ENCODE measurements at places on chromosomes 3 and 15. TPM values are rescaled to one million over a fixed set of nuclear protein-coding genes. Genes with fewer than 3 reads are reported as not detected.

- no peaks in the 10 kb centered on the region for H3K36me3 ChIP-seq
- H3K4me3 ChIP-seq = no peak overlapping the region
- H3K4me1 ChIP-seq = no peaks in the 10 kb centered on the region
- no peaks in the 10 kb centered on the region for H3K27me3 ChIP-seq
These were observed 327.9 kb downstream of the SQOR start for GRCh38 chr15:45962733-45963132.

- peaks cover 3% of the 10 kb centered on the region for H3K4me1 ChIP-seq
- DNase-seq = no peak
- H3K4me3 ChIP-seq = no peak overlapping the region
- no peak overlapping the region for H3K27ac ChIP-seq
- no peaks in the 10 kb centered on the region for H3K36me3 ChIP-seq
- no peaks in the 10 kb centered on the region for H3K27me3 ChIP-seq
These were observed 3.2 kb upstream of the PLXND1 start for GRCh38 chr3:129609591-129610182.

- H3K36me3 ChIP-seq = no peaks in the 10 kb centered on the region
- no peak overlapping the region for H3K4me3 ChIP-seq
- H3K27me3 ChIP-seq = no peaks in the 10 kb centered on the region
- no peaks in the 10 kb centered on the region for H3K4me1 ChIP-seq
These were observed 63.9 kb upstream of the GATA2 start for GRCh38 chr3:128556907-128557306.

GRCh38 chr3:76646921-76647562 is 392.9 kb upstream of the ROBO2 start:
- no peaks in the 10 kb centered on the region for H3K27me3 ChIP-seq
- H3K27ac ChIP-seq = no peak overlapping the region
- no peak overlapping the region for H3K4me3 ChIP-seq
- no peaks in the 10 kb centered on the region for H3K36me3 ChIP-seq
- no peaks in the 10 kb centered on the region for H3K4me1 ChIP-seq

DNA sequence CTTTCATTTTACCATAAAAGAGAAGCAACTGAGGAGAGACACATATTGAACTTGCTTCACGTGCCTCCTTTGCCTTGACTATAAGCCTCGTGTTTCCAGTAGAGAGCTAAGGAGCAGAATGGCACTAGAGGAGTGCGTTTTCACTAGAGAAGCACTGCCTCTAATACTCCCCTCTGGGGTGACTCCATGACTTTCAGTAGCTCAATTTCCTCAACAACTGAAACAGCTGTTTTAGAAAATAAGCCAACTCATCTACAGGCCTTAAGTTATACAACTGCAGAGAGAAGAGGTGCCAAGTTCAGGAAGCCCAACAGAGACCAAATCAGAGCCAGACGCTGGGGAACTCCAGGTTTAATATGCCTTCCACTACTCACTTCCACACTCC is 1.9 kb downstream of the UBP1 start:
- H3K27ac ChIP-seq = peak overlapping the region; percentile 78
- peak; percentile 67 for DNase-seq
- peak overlapping the region; percentile 94 for H3K4me3 ChIP-seq
- H3K27me3 ChIP-seq = no peaks in the 10 kb centered on the region
- no peaks in the 10 kb centered on the region for H3K36me3 ChIP-seq

GRCh38 chr15:64746921-64747320 is 28.5 kb downstream of the RBPMS2 start:
- DNase-seq = no peak
- H3K27ac ChIP-seq = no peak overlapping the region
- H3K4me1 ChIP-seq = no peaks in the 10 kb centered on the region
- H3K4me3 ChIP-seq = no peak overlapping the region
- H3K27me3 ChIP-seq = no peaks in the 10 kb centered on the region

DNA sequence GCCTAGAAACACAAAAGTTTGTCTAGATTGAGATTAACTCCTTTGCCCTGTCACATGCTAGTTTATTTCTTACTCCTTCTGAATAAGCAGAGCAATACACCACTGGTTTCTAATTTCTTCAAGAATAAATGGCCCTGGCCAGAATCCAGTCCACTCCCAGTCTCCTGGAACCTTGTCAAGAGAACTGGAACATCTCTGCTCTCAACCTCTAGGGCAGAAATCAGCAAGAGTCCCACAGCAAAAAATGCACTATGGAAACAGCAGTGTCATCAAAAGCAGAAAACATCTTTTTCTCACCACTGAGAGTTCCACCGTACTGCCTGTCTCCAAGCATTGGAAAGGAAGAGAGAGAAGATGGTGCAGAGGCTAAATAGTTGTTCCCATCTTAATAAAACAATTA is 35.9 kb upstream of the PPP2R3A start:
- no peak for DNase-seq
- H3K4me1 ChIP-seq = no peaks in the 10 kb centered on the region
- no peak overlapping the region for H3K4me3 ChIP-seq
- no peaks in the 10 kb centered on the region for H3K27me3 ChIP-seq
- no peaks in the 10 kb centered on the region for H3K36me3 ChIP-seq

DNA sequence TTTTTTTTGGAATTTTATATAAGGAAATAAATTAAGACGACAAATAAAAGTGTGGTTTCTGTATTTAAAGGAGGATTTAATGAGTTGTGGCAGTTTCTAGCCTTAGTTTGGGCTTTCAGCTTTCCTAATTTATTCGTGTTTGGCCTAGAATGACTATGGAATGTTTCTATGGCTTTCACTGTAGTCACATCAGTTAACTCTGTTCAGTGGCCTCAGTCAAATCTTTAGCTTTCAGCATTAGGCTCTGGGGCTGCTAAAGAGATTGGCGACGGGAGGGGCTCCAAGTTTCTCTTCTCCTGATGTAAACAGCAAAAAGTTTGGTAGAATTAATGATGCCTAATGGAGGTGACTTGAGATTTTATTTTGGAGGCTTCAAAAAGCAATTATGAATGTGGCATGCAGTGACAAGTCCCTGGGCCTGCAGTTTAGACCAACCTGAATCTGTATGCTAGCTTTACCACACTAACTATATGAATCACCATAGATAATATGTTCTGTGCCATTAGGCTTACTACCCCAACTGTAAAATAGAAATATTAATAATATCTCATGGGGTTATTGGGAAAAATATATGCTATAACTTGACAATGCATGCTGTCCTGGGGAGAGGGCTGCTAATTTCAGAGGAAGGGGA is 47.1 kb upstream of the ADGRG7 start:
- no peak overlapping the region for H3K27ac ChIP-seq
- H3K4me1 ChIP-seq = no peaks in the 10 kb centered on the region
- no peak for DNase-seq

- no peaks in the 10 kb centered on the region for H3K27me3 ChIP-seq
- no peak overlapping the region for H3K4me3 ChIP-seq
- no peaks in the 10 kb centered on the region for H3K36me3 ChIP-seq
- DNase-seq = no peak
- no peaks in the 10 kb centered on the region for H3K4me1 ChIP-seq
- H3K27ac ChIP-seq = no peak overlapping the region
These were observed 90.2 kb upstream of the ABHD17C start for GRCh38 chr15:80604583-80605575.

GRCh38 chr15:99504071-99504822 is 61.5 kb upstream of the MEF2A start:
- H3K27me3 ChIP-seq = no peaks in the 10 kb centered on the region
- H3K36me3 ChIP-seq = no peaks in the 10 kb centered on the region
- H3K27ac ChIP-seq = peak overlapping the region; percentile 98
- peaks cover 73% of the 10 kb centered on the region for H3K4me1 ChIP-seq
- H3K4me3 ChIP-seq = peak overlapping the region; percentile 29

DNA sequence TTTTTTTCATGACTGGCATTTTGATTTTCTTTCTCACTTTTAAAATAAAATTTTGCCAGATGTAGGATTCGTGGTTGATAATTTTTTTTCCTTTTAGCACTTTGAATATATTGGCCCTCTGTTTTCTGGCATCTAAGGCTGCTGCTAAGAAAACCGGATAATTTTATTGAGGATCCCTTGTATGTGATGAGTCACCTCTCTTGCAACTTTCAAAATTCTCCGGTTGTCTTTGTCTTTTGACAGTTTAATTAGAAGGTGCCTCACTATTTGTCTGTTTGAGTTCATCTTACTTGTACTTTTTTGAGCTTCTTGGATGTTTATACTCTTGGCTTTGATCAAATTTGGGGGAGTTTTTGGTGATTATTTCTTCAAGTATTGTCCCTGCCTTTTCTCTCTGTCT is 349.7 kb downstream of the LPP start:
- no peak overlapping the region for H3K4me3 ChIP-seq
- no peak overlapping the region for H3K27ac ChIP-seq
- DNase-seq = no peak

GRCh38 chr15:45646220-45646619 is 11.4 kb downstream of the SQOR start:
- no peaks in the 10 kb centered on the region for H3K4me1 ChIP-seq
- H3K27ac ChIP-seq = no peak overlapping the region
- H3K4me3 ChIP-seq = no peak overlapping the region
- DNase-seq = no peak

DNA sequence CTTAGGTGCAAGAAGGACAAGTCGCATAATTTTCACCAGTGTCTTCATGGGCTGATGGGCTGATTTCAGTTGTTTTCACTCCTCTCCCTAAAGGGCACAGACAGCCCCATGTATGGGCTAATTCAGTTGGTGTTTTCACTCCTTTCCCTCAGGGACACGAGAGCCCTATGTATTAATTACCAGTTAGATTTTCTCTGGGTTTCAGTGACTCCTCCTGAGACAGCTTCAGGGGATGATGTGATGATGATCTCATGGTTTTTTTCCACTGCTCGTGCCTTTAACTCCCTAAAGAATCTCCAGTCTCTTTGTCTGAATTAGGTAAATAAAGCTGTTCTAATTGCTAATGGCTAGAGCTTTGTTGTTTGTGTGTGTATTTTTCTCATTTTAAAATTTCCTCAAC is 9.9 kb downstream of the RAMAC start:
- H3K4me1 ChIP-seq = peaks cover 12% of the 10 kb centered on the region
- no peak overlapping the region for H3K27ac ChIP-seq
- DNase-seq = no peak
- H3K4me3 ChIP-seq = no peak overlapping the region
- H3K27me3 ChIP-seq = no peaks in the 10 kb centered on the region
- no peaks in the 10 kb centered on the region for H3K36me3 ChIP-seq

- no peaks in the 10 kb centered on the region for H3K27me3 ChIP-seq
- no peak for DNase-seq
- H3K4me3 ChIP-seq = no peak overlapping the region
- no peaks in the 10 kb centered on the region for H3K36me3 ChIP-seq
- no peaks in the 10 kb centered on the region for H3K4me1 ChIP-seq
These were observed 1.6 kb downstream of the CCR9 start for GRCh38 chr3:45887759-45888511.

DNA sequence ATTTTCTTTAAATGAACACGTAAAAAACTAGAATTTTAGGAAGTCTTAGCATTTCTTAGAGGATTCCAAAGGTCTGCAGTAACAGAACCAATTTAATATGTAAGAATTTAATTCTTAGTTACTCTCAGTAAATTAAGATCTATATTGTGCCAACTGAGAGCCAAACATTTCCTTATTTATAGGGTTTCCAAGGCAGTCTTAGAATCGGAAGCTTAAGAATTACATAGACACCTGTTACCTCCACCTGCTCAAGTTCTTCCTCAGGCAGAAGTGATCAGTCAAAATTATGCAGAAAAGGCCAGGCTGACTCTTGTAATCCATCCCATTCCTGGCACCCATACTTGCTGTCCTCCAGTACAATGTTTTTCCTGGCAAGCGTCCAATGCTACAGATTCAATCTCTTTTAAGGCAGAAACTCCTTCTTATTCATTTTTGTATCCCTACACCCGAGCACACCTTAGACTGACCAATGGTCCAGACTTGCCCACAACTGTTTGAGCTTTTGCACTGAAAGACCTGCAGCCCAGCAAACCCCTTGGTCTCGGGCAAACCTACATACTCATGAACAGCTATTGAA is 64.3 kb downstream of the NCEH1 start:
- no peaks in the 10 kb centered on the region for H3K27me3 ChIP-seq
- no peak for DNase-seq
- H3K4me1 ChIP-seq = no peaks in the 10 kb centered on the region
- no peaks in the 10 kb centered on the region for H3K36me3 ChIP-seq
- H3K4me3 ChIP-seq = no peak overlapping the region

- no peak overlapping the region for H3K27ac ChIP-seq
- H3K4me1 ChIP-seq = no peaks in the 10 kb centered on the region
- H3K27me3 ChIP-seq = no peaks in the 10 kb centered on the region
- no peak for DNase-seq
- no peak overlapping the region for H3K4me3 ChIP-seq
These were observed 1.4 kb downstream of the CYFIP1 start for GRCh38 chr15:22978691-22979237.

- H3K36me3 ChIP-seq = no peaks in the 10 kb centered on the region
- peaks cover 5% of the 10 kb centered on the region for H3K4me1 ChIP-seq
- no peaks in the 10 kb centered on the region for H3K27me3 ChIP-seq
- H3K27ac ChIP-seq = no peak overlapping the region
These were observed 945.1 kb downstream of the IGSF11 start for GRCh38 chr3:118089563-118089962.

DNA sequence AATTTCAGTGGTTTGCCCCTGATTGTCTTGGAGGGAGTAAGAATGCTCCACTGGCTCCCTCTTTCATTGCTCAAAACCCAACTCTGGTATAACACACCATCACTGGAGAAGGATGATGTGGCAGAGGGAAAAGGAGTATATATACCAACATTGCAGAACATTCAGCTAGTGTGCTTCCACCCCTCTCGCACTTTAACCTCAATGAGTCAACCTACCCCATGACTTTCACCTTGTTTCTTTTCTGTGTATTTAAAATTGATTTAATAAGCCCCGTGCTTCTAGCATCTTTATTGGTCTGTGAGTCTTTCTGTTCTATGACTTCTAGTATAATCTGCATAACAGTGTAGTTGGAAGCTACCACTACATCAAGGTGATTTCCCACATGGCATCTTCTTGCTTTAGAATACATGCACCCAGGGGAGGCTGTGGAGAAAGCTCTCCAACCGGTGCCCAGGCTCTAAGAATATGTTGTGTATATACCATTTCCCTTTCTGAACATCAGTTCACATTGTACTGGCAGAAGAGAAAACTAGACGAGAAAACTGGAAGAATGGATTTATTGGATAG is 595.1 kb upstream of the TGFBR2 start:
- H3K27me3 ChIP-seq = no peaks in the 10 kb centered on the region
- no peak for DNase-seq
- no peak overlapping the region for H3K27ac ChIP-seq
- no peak overlapping the region for H3K4me3 ChIP-seq
- no peaks in the 10 kb centered on the region for H3K4me1 ChIP-seq

The TUBGCP4 gene
- 16.4 TPM for total RNA-seq

The HRG gene
- not detected for total RNA-seq

The CYP19A1 gene
- 2.4 TPM for total RNA-seq

The PRSS50 gene
- total RNA-seq = not detected

The SNTN gene
- total RNA-seq = not detected

The IQCF5 gene
- not detected for total RNA-seq

The WNT5A gene
- total RNA-seq = 55.8 TPM

The CLDN1 gene
- not detected for total RNA-seq

The IL5RA gene
- not detected for total RNA-seq

The PATL2 gene
- total RNA-seq = 1.0 TPM

The KIF15 gene
- total RNA-seq = 15.2 TPM

The TTLL13 gene
- total RNA-seq = not detected

The CNOT10 gene
- total RNA-seq = 43.1 TPM

The PLCB2 gene
- total RNA-seq = 8.7 TPM

Measured in Karpas-422 (cell line).